Lower leg skin (tissue), 4 donors: ENCODE measurements at places on chromosomes 16 and 17.

GRCh38 chr17:74599023-74599399 is 6.9 kb upstream of the CD300LD start:
- no peak for DNase-seq

DNA sequence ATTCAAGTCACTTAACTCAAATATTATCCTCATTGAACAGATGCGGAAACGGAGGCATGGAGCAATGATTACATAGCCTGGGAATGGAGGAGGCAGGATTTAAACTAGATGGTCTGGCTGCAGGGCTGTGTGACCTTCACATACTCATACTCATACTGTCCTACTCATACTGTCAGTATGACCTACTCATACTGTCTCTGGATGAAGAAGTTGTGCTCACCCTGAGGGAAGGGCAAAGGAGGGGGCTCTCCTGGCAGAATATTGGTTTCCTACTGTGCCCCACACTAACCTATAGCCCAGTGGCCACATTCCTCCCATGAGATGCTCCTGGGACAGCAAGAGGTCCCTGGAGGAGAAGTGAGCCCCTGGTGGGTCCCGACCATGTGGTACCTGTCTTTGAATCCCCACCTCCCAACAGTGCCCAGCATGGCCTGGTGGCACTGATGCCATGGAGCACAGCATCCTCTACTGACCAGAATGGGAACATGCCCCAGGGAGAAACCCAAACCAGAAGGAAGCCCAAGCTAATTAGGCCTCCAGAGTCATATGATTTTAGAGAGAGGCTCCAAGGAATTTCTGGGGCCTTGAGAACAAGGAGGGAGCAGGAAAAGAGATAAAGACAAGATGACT is 197.3 kb upstream of the SDK2 start:
- DNase-seq = no peak

DNA sequence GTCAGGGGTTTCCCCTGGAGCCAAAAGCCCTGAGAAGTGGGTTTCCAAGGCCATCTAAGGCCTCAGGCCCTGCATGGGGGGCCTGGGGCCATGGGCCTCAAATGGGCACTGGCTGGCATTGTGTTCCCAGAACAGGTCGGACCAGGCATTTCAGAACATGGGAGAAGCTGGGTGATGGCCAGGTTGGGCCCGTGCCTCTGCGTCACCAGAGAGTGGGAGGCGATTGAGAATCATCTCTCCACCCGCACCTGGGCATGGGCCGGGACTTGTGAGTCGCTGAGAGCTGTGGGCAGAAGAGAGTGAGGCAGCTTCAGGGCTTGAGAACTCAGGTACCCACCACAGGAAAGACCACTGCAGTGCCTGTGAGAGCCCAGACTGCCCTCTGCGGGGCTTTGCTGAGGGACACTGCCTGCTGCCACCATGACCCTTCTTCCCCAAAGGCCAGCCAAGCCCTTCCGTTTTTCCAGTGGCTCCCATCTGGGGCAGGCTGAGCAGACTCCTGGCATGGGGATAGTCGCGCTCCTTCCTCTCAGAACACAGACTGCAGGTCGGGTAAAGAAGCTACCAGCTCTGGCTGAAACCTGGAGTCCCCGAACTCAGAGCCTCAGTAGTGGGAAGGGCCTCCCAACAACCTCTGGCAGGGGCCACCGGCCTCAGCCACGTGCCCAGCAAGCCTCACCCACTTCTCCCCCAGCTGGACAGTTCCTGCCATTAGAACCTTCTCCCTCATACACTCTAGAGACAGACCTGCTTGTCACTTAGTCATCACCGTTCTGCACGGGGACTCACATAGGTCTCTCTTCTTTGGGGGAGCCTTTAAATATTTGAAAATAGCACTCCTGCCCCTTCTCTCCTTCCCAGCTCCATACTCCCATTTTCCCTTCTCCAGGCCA is 1.6 kb downstream of the RAB11FIP4 start:
- peak; percentile 85 for DNase-seq

GRCh38 chr17:73705594-73705993 is 61.3 kb upstream of the SDK2 start:
- DNase-seq = no peak

- DNase-seq = no peak
These were observed 96.9 kb downstream of the RBFOX3 start for GRCh38 chr17:79513820-79514535.

DNA sequence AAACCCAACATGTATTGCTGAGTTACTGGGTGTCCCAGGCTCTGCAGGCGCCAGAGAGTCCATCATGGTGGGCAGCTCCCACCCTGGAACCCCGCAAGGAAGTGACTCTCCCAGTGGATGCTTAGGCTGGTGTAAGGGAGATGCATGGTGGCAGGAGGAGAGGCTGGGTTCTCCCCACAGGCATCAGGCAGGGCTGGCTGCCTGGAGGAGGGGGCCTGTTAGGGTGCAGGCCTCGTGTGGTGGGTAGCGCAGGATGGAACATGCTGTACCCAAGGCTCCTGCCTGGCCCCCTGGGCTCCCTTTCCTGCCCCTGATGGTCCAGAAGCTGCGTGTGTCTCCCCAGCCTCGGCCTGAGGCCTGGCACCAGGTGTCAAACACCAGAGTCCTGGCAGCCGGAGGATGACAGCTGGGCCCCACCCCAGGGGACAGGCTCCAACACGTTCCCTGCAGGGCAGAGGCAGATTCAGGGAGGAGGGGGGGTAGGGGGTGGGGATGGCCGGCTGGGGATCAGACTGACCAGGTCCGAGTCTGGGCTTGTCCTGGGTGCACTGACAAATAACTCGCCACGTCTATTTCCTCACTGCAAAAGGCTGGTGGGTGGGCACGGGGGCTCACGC is 40.2 kb upstream of the CIBAR2 start:
- DNase-seq = no peak

- DNase-seq = no peak
These were observed 324.1 kb upstream of the GOT2 start for GRCh38 chr16:59058250-59058649.

- peak; percentile 79 for DNase-seq
These were observed 11.0 kb downstream of the P3H4 start for GRCh38 chr17:41800601-41801373.

- no peak for DNase-seq
These were observed 19.3 kb downstream of the SPECC1 start for GRCh38 chr17:20028443-20028842.

DNA sequence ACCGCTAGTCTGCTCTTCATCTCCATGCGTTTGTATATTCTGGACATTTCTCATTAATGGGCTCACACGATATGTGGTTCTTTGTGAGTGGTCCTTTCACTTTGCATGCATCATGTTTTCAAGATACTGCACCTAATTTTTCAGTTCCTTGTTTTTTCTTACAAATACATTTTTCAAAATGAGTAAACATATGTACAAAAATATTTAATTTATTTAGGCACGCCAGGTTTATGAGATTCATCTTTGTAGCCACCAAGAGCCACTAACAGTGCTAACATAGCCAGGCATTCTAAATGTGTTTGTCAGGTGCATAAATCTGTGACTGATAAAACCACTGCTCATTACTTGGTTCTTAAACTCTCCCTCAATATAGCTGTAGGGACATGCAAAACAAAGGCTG is 375.3 kb downstream of the WWOX start:
- no peak for DNase-seq

GRCh38 chr16:50464325-50465290 is 83.6 kb upstream of the NKD1 start:
- peak; percentile 79 for DNase-seq

DNA sequence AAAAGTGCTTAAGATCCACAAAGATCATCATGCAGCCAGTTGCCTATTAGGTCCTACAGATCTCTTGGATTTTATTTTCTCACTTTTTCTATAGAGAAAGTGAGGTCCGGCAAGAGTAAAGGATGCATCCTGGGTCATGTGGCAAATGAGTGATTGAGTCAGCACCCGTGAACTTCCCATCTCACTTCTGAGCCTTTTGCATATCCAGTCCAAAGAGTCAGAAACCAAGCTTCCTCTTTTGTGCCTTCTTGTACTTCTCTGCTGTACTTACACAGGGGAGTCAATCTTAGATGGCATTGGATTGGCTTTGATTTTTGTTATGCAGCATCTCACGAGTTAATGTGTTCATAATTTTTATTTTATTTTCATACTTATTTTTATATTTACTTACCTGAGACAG is 114.2 kb upstream of the IRX5 start:
- no peak for DNase-seq

- no peak for DNase-seq
These were observed 45.6 kb downstream of the IKZF3 start for GRCh38 chr17:39818358-39819000.

GRCh38 chr17:80763293-80763867 is 218.7 kb downstream of the RPTOR start:
- no peak for DNase-seq

- peak; percentile 48 for DNase-seq
These were observed 17.1 kb upstream of the ALOX15B start for GRCh38 chr17:8021565-8022359.

DNA sequence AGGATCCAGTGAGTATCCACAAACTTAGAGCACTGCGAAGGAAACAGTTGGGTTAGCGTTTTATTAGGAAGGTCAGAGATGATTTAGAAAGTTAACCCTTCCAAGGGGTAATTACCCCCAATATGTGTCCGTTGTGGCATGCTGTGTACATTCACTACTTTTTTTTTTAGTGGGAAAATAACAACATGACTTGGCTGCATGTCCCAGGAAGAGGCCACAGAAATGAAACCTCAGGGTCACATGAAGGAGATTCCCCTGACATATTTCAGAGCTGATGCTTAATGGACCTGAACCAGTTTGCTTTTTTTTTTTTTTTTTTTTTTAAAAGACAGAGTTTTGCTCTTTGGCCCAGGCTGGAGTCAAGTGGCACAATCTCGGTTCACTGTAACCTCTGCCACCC is 167.5 kb downstream of the PRKCA start:
- DNase-seq = no peak

DNA sequence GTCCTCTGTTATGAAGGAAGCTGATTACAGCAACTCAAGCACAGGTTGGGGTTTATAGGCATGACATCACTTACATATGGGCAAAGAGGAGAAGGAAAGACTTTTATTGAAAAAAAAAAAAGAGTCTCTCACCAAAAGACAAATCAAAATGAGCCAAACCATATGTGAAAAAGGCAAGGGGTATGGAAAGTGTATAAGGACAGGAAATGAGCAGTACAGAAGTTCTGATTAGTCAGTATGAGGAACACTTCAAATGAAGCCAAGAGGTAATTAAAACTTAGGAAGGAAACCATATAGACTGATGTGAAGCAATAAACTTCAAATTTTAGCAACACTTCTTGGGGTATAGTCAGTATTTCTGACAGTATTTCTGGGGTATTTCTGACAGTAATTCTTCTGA is 1372.6 kb downstream of the CDH11 start:
- DNase-seq = no peak

- DNase-seq = no peak
These were observed 19.8 kb downstream of the MAP2K4 start for GRCh38 chr17:12040478-12040877.

GRCh38 chr16:65845466-65846209 is 520.9 kb upstream of the CDH5 start:
- DNase-seq = no peak

GRCh38 chr17:53462393-53462811 is 360.3 kb upstream of the KIF2B start:
- DNase-seq = no peak

- DNase-seq = no peak
These were observed 64.1 kb downstream of the RMI2 start for GRCh38 chr16:11409398-11409797.

DNA sequence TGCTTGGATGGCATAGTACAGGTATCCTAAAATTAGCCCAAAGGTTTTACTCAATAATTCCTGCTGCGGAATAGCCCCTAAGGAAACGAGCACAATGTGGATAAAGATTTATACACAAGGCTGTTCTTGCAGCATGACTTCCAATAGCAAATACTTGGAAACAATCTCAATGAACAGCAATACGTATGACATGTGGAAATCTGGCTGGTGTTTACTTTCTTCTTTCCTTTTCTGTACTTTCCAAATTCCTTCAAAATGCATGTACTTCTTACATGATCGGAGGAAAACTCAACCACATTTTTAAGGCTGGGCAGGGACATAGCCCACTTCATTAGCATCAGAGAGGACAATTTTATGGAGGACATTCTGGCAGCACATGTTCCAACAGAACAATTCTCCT is 86.6 kb downstream of the C16orf95 start:
- no peak for DNase-seq

- DNase-seq = no peak
These were observed 6.2 kb downstream of the KRTAP4-6 start for GRCh38 chr17:41133880-41134735.

- no peak for DNase-seq
These were observed 8.7 kb downstream of the GRN start for GRCh38 chr17:44353672-44354331.

DNA sequence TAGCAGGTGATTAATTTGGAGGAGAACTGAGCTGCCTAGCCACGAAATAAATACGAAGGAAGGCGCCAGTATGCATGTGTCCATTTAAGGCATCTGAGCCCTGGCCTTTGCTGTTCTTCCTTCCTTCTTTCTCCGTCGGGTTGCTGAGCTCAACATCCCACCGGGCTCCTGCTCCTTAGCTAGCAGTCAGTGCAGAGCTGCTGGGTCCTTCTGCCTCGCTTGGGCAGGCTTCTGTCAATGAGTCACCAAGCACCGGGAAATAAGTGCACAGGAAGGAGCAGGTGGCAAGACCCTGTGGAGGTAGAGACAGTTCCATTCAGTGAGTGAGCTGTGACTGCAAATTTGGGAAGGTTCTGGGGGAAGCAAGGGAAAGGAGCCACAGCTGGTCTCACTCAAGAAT is 120.7 kb downstream of the CCDC182 start:
- no peak for DNase-seq

- no peak for DNase-seq
These were observed 26.7 kb upstream of the ITGB4 start for GRCh38 chr17:75694536-75694935.

DNA sequence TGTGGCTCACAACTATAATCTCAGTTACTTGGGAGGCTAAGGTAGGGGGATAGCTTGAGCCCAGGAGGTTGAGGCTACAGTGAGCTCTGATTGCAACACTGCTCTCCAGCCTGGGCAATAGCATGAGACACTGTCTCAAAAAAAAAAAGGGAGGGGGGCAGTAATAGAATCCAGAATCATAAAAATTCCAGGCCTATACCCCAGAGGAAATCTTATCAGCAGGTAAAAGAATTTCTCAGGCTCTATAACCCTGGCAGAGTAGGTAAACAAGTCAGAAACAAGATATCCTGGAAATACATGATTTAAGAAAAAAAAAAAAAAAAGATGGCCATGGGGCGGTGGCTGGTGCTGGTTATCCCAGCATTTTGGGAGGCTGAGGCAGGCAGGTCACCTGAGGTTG is 12.9 kb downstream of the SPAG9 start:
- DNase-seq = no peak

DNA sequence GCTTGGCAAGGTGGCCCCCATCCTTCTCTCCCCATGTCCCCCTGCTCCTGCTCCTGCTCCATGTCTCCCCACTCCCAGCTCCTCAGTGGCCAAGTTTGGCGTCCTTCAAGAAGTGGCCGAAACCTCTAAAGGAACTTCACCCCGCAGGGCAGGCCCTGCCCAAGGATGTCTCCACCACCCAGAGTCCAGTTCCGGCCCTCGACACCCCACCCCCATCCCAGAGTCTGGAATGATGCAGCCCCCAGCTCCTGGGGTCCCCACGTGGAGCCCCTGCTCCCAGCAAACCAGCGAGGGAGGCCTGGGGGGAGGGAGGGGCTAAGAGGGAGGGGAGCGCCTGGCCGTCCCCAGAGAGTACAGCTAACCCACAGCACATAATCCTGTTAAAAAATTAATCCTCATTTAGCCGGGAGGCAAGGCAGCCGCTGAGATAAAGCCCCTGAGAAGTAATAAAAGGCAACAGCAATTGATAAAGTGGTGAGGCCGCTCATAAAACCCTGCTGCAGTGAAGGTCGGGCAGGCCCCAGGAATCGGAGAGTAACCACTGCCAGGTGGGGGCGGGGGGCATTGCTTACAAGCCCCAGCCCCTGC is 9.9 kb upstream of the ENPP7 start:
- no peak for DNase-seq

GRCh38 chr17:76314392-76315227 is 6.5 kb upstream of the QRICH2 start:
- no peak for DNase-seq
